ENCODE measurements at places on chromosomes 1 and 21.
A peak's percentile ranks its signal among the peaks of the same experiment; 100 is the strongest.

DNA sequence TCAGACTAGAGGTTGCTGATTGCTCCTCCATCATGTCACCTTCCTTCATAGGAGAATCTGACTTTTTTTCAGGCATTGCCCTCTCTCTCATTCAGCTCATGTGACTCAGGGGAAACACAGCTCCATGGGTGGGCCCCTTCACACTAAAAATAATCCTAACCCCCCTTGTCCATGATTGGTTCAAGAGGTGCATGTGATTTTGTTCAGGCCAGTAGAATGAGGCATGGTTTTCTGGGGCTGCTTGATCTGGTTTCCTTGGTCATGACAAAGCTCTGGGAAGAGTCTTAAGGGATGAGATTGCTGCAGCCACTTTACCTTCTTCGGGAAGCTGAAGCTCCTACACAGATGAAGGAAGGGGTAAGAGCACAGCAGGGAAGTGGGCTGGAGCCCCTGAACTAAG, 56.3 kb downstream of the SPAG17 start:
- DNase-seq: no peak

GRCh38 chr1:210310562-210311153, 18.0 kb upstream of the HHAT start:
- no peak for DNase-seq

DNA sequence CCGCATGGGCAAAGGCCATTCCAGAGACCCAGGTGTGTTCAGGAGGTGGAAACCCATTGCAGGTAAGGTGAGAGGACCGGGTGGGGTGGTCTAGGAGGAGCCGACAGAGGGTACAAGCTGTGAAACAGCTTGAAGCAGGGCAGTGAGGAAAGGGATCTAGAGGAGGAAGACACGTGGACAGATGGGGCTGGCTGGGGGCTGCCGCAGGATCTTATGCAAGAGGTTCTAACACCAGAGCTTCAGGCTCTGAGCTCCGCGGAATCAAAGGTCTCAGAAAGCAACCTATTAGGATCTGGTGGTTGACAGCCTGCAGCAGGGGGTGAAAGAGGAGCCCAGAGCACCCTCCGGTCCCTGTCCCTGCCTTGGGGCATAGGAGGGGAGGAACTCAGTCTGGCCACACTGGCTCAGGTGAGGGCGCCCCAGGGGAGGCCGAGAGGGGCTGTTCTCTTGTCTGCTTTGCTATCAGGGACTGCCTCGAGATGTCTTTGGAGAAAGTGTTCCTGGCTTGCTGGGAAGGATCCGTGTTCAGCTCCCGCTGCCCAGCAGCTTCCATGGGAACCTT, 1.9 kb downstream of the TFF1 start:
- no peak for DNase-seq

- DNase-seq: peak; percentile 92
Measured at GRCh38 chr1:8026153-8026975, at the start of gene ERRFI1. Gene ERRFI1 (minus strand): TSS chr1:8026309. CDS start chr1:8015619, 10,690 bp downstream.

DNA sequence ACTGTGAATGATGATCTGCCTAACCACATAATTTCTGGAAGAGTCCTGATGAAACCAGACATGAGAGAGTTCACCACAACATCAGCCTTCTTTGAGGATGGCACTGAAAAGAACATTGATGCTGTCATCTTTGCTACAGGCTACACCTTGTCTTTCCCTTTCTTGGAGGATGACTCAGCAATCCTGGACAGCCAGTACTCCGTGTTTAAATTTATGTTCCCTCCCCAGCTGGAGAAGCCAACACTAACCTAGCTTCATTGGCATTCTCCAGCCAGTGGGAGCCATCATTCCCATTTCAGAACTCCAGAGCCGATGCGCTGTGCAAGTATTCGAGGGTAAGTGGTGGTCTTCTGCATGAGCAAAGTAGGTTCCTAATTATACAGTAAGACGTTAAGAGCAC, 164.1 kb upstream of the POGK start:
- no peak for DNase-seq

- DNase-seq: no peak
Measured at GRCh38 chr1:31871703-31872102, 55.9 kb upstream of the SPOCD1 start.

DNA sequence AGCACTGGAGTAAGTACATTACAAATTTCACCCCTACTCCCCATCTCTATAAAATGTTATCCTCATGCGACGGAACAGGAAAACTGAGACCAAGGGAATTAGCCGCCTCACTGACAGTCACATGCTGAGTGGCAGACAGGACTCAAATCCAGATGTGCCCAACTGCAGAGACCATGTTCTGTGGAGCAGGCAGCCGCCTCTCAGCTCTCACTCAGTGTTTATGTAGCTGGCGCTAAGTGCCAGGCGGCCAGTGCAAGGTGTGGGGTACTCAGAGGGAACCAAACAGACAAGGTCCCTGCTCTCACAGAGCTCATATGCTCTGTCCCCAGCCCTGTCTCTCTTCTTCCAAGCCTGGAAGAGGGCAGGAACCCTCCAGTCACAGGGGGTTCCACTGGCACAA, 5.1 kb downstream of the CAPZB start:
- DNase-seq: no peak

DNA sequence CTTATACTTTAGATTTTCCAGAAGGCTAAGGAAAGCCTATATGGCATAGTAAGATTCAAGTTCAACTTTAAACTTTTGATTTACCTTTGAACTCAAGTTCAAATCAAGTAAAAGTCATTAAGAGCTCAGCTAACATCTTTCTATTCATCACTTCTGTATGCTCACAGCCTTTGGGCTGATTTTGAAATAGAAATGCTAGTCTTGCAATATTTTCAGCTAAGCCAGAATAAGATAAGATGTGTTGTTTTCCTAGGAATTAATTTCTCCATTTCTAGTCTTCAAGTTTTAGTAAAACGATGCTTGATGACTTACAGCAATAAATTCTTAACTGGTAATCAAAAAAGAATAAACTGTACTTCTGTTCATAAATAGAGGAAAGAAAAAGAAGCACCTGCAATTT, 35.6 kb downstream of the ATP1B1 start:
- DNase-seq: no peak

DNA sequence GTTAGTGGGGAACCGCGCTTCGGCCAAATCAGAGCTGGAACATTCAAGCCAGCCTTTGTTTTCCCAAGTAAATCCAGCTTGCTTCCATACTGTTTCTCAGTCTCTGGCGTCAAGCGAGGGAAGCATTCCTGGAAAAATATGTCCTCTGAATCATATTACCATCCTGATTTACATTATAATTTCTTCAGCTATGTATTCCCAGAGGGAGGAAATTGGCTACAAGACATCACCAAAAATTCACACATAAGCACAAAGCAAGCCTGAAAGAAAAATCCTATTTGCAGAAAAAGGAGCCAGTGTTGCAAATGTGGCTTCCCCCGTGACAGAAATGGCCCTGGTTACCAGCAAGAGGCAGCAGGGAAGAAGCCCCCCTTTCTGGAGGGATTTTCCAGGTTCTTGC, 233.3 kb downstream of the KCNJ6 start:
- DNase-seq: no peak

GRCh38 chr1:72284084-72284347, 1.7 kb upstream of the NEGR1 start:
- DNase-seq: no peak

- DNase-seq: no peak
Measured at GRCh38 chr21:42039911-42040351, 29.8 kb upstream of the ZBTB21 start.

GRCh38 chr1:16922466-16922865, 735 bp downstream of the CROCC start:
- DNase-seq: no peak

GRCh38 chr1:47593013-47593568, 155.2 kb downstream of the FOXD2 start:
- no peak for DNase-seq

DNA sequence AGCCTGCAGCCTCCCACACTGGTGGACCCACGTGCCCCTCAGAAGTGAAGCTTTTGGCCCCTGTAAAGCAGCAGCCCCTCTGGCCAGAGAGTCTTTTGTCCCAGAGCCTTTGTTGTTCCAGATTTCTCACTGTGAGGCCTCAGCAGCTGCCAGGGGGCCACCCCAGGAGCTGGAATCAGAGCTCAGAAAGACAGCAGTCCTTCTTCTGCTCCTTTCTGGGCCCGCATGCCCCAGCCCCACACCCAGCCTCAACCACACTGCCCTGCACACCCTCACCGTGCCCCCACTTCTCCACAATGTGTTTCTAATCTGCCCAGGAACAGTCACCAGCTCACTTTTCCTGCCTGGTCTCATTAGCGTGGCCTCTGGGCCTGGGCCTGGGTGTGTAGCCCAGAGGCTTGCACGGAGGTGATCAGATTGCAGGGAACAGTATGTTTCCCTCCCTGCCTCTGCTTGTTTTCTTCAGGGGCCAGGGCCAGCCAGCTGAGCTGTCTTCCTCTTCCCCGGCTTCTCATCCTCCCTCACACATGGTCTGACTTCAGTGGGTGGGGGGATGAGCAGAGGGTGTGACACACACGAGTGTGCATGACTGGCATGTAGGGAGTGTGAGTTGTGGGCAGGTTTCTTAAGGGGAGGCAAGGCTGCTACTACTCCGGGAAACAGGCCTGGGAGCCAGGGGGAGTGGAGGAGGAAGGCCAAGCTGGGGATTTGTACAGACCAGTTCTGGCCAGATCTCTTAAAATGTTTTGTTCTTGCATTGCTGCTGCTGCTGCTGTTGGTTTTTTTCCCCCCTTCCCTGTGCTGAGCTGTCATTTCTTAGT, 82.5 kb upstream of the ZNF648 start:
- peak; percentile 82 for DNase-seq

DNA sequence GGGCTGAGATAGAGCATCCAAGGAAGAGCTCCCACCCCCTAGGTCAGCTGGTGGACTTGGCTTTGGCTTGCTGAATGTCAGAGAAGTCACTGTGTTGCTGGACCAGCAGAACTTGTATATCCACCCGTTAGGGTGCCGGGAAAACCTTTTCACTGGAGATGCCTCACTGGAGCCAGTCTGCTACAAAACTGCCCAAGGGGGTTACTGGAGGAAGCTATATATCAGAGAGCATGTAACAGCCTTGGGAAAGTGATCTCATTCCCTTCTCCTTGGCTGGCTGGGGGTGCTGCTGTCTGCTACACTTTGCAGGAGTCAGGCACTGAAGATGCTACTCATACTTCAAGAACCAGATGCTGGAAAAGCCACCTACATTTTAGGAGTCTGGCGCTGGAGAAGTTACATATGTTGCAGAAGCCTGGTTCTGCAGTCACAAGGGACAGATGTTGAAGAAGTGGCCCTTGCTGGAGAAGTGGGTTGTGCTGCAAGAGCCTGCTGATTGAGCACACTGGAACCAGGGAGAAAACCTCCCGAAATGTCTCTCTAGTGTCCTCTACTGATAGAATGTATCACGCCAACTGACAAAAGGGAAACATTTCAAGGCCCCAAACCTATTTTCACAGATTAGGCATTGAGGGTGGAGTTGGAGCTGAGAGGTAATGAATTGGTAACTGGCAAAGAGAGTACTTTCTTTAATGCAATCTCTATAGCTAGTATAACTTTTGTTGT, 250.6 kb downstream of the SPATA17 start:
- no peak for DNase-seq

GRCh38 chr1:14600405-14601112, 2.1 kb downstream of the KAZN start:
- no peak for DNase-seq

- DNase-seq: no peak
Measured at GRCh38 chr21:41660748-41661147, 106.1 kb downstream of the RIPK4 start.

- DNase-seq: no peak
Measured at GRCh38 chr1:181075766-181076350, 12.6 kb upstream of the IER5 start.

GRCh38 chr1:234519506-234519905, 40.5 kb upstream of the TARBP1 start:
- no peak for DNase-seq

DNA sequence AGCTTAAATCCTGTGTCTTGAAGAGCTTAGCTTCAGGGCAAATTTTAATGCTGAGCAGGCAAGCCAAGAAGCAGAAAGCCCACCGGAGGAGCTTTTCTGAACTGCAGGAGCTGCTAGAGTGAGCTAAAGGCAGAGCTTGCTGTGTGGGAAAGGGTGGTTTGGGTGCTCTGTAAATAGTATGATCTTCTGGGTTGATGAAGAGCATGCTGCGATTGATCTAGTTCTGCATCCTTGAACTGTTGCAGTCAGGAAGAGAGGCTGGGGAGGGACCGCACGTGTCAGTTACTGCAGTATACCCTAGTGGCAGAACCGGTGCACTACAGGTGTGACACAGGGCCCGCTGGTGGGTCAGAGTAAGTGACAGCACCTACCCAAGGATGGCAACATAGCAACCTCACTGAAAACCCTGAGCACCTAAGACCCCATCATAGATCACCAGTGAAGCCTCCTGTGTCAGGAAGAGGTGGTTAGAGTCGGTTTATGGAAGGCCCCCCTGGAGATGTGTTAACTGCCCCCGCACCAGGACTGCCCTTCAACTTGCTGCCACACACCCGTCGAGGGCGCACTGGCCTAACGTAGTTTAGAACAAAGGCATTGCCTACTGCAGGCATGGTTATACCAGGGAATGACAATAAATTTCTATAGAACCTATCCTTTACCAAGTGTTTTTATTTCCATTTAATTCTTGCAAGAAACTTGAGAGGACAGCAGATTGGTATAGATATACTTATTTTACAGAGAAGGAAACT, 146.0 kb upstream of the KIAA0040 start:
- DNase-seq: no peak

GRCh38 chr21:44370027-44370735, 16.8 kb downstream of the TRPM2 start:
- DNase-seq: no peak

GRCh38 chr1:96820107-96820506, 98.5 kb downstream of the PTBP2 start:
- no peak for DNase-seq

GRCh38 chr1:155166471-155167165, 6.5 kb downstream of the KRTCAP2 start:
- peak; percentile 54 for DNase-seq

GRCh38 chr1:204659056-204659455, 26.5 kb downstream of the LRRN2 start:
- DNase-seq: no peak

GRCh38 chr1:207336559-207337467, 15.3 kb downstream of the CD55 start:
- no peak for DNase-seq

GRCh38 chr1:28249013-28249865, 10.1 kb upstream of the SESN2 start:
- DNase-seq: no peak

Data from globus pallidus (tissue), 1 donor.